ENCODE measurements at places on chromosomes 1 and 21.

GRCh38 chr1:94111879-94112278, 9.1 kb downstream of the ABCA4 start:
- no peak for DNase-seq

- DNase-seq, result no peak
These were observed 23.9 kb downstream of the TMEM50B start for GRCh38 chr21:33455686-33456446.

DNA sequence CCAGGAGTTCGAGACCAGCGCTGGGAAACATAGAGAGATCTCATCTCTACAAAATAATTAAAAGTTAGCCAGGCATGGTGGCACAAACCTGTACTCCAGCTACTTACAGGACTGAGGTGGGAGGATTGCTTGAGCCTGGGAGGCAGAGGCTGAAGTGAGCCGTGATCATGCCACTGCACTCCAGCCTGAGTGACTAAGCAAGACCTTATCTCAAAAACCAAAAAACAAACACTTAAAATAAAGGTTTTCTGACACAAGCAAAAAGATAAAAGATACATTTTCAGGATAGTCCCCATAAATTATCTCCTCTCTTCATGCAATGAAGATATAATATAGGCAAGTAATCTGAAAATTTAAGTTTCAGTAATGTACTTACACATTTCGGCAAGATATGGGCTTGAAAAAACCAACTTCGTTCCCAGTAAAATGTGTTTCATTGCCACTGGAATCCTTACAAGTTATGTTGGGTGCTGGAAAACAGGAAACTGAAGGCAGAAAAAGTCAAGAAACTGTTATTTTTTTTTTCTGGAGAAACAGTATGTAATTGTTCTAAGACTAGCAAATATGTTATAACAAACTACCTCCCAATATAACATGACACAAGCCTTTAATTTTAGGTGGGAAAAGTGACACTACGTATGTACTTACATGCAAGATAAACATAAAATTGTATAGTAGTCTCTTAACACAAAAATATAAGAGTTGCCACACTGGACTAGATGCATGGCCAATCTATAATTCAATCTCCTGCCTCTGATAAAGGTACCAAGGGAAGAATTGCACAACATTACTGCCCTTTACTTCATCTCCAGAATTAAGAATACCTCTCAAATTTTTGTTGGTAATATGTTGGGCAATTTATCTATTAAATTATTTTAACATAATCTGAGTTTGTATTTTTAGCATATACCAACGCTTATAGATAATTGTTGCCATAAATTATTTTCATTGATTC, 15.7 kb downstream of the TM2D1 start:
- DNase-seq, result no peak

GRCh38 chr1:37423810-37424209, 50.6 kb upstream of the ZC3H12A start:
- no peak for DNase-seq

DNA sequence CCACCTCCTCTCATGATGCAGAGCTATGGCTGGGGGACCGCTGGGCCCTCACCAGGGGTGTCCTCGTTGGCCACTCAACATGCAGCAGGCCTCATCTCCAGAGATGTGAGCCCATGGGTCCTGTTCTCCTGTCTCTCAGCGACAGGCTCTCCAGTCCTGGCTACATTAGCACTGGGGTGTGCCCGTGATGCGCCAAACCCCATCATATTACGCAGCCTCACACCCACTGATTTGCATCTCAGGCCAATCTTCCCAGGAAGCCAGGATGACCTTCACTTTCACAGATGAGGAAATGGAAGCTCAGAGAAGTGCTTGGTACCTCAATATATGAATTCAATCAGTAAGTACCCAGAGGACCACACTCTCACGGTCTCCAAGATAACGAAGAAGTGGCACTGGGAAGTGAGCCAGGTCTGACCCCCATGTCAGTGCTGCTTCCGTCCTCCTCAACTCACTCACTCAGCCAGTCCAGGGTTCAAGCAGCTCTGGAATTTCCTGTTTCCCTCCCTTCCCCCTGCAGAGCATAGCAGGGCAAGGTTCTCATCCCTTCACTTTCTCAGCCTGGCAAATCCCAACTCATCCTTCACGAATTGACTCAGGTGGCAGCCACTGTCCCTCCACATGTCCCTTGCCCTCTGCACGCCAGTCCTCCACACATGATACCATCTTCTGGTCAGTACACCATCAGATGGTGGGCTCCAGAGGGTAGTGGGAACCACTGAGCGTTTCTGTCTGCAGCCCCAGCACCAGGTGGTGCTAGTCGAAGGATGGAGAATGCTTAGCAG, 28.9 kb upstream of the EVA1B start:
- DNase-seq, result no peak

DNA sequence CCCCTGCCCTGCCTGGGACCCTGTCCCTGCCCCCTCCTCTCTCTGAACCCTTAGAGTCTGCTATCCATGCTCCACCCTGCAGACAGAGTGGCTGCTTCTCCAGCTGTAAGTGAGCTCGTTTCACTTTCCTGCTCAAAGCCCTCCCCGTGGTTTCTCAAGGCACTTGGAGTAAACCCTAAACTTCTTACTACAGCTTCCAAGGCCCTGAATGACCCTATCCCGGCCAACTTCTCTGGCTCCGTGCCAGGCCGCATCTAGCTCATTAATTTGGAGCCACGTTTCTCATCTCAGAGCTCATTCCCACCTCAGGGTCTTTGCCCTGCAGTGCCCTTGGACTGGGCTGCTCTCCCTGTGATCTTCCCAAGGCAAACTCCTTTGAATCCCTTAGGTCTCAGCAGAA, 235.1 kb upstream of the RUNX1 start:
- DNase-seq, result no peak

DNA sequence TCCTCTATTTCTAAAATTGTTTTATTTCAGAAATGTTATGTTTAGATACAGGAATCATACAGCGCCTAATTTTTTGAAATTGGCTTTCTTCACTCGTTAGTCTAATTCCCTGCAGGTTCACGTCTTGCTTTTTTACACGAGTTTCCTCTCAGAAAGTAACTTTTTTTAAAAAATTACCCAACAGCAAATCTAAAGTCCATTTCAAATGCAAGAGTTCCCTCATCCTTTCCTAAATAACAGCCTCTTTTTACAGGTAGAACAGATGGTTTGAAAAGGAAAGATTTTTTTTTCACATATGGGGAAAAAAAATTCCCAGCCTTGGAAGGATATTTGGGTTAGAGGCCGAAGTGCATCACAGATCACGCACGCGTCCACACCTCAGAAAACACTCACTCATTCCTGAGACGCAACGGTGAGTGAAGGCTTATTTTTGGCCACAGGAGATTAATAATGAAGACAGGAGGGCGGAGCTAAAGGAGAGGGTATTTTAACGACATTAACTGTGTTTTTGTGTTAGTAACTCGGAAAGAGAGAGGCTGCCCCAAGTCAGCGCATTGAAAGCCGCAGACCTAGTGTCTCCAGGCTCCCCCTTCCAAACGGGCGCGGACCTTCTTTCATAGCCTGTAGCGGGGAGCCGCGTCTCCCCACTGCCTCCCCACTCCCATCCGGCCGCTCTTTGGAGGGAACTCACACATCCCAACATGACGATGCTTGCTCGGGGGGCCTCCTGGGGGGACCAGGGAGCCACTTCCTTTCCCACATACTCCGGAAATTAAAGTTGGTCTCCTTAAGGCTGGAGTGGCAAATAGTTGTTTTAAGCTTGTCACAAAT, 969 bp upstream of the RIPK4 start:
- DNase-seq, result no peak

- DNase-seq, result no peak
These were observed 37.8 kb upstream of the S1PR1 start for GRCh38 chr1:101198842-101199636.

- no peak for DNase-seq
These were observed 230.3 kb downstream of the C1orf94 start for GRCh38 chr1:34406833-34407539.

DNA sequence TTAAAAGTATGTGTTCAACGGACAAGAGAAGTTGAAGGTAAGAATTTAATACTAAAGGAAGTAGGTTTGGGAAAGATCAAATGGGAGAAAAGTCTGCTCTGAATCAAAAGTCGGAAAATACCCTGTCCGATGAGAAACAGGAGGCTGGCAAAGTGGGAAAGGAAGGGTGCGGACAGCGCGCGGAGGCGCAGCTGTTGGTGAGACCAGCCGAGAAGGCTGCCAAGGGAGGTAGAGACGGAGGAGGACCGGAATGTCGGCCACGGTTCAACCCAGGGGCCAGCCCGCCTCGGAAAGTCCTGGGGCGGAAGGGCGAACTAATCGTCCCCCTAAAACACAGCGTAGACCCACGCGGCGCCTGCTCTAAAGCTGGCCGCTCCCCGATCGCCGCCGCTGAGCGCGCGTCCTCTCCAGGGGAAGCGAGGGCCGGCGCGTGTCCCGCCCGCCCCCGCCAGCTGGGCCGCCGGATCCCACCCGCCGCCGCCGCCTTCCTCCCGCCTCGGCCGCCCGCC, 639 bp upstream of the SPATA1 start:
- no peak for DNase-seq

- no peak for DNase-seq
These were observed 19.3 kb upstream of the IGSF3 start for GRCh38 chr1:116686723-116687352.

DNA sequence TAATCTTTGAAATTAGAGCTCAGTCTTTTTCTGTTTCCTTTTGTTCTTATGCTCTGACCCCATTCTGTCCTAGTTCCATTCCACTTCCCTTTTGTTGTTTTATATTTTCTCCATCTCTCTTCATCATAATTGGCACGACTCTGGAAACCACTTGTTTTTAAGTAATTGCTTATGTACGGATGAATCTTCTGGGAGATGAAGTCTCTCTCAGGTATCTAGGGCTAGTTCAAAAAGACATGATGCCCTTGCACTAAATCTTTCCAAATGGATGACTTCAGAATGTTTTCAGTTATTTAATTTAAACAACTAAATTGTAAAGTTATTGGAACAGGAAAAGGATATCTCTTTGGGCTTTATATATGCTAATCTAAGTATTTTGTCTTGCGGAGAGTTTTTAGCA, at the start of gene OR6F1:
TSS of gene OR6F1 (minus strand) at position 101 of the 400 bp plus-strand sequence. CDS start 3,891 bp downstream, outside the sequence.
- DNase-seq, result no peak

- DNase-seq, result no peak
These were observed 82.8 kb downstream of the DYRK1A start for GRCh38 chr21:37449302-37449937.

- DNase-seq, result no peak
These were observed 11.6 kb upstream of the OR2G2 start for GRCh38 chr1:247576514-247576913.

DNA sequence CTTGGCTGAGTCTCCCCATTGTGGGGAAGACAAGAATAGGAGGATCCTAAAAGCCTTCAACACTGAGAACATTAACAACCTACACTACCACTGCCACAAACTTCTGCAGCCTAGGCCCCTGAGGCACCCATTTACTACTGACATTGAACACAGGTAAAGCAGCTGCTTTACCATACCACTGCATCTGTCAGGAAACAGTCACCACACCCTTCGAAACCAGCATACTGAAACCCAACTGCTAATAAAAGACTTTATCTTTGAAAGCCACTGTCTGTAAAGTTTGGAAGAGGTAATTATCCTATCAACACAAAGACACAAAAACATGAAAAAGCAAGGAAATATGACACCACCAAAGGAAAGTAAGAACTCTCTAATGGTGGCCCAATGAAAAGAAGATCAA, 7.4 kb downstream of the IFNAR1 start:
- DNase-seq, result no peak

GRCh38 chr1:233019778-233020325, 69.4 kb downstream of the NTPCR start:
- no peak for DNase-seq

DNA sequence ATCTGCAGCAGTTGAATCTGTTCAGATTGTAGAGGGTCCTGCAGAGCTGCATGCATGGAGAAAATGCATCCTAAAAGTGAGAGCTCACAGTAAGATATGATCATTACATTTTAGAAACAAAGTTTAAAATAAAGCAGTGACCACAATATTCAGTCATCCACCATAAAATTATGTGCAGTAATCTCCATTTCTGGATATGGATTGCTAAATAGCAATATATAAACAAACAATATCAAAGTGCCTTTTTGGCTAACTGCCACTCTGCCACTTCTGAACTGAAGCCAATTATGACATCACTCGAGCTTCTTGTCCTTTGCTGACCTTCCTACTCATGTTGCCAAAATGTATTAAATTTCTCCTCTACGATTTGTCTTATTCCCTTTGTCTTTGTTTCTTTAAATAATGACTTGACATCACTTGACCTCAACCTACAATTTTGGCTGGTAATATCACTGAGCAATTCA, 262.0 kb upstream of the CXADR start:
- no peak for DNase-seq
